Mesendoderm (in vitro differentiated cells): ENCODE measurements at places on chromosomes 16 and 17.

GRCh38 chr17:73678999-73679398 lies 34.8 kb upstream of the SDK2 start:
- H3K36me3 ChIP-seq = no peaks in the 10 kb centered on the region
- no peak overlapping the region for H3K27ac ChIP-seq
- no peaks in the 10 kb centered on the region for H3K27me3 ChIP-seq

DNA sequence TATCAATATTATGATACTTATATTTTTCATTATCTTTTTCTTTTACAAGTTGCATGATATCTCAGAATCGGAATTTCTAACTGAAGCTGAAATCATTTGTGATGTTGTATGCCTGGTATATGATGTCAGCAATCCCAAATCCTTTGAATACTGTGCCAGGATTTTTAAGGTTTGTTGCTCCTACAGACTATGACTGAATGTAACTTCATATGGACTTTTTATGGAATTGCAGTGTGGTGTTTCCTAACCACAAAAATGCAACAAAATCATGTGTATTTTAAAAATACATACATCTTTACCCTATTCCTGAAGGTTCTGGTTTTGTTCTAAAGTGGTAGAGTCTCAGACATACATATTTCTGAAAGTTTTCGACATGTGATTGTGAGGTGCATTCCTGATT lies 58.8 kb upstream of the RHBDL3 start:
- no peaks in the 10 kb centered on the region for H3K27me3 ChIP-seq
- DNase-seq = no peak
- H3K36me3 ChIP-seq = no peaks in the 10 kb centered on the region

- no peak overlapping the region for H3K4me3 ChIP-seq
- H3K36me3 ChIP-seq = no peaks in the 10 kb centered on the region
- peak; percentile 10 for DNase-seq
These were observed 251.2 kb upstream of the ELAC2 start for GRCh38 chr17:13268791-13269595.

GRCh38 chr16:49856672-49857330 lies 889 bp upstream of the ZNF423 start:
- H3K4me3 ChIP-seq = peak overlapping the region; percentile 65
- no peaks in the 10 kb centered on the region for H3K27me3 ChIP-seq
- H3K4me1 ChIP-seq = peaks cover 17% of the 10 kb centered on the region

GRCh38 chr16:4787627-4788482 lies at the start of gene SEPTIN12:
Gene SEPTIN12 (minus strand): TSS chr16:4788345. CDS start chr16:4787645, 700 bp downstream.
- H3K4me1 ChIP-seq = no peaks in the 10 kb centered on the region
- H3K27me3 ChIP-seq = no peaks in the 10 kb centered on the region
- H3K36me3 ChIP-seq = no peaks in the 10 kb centered on the region
- no peak within 1 kb of the TSS for H3K4me3 ChIP-seq

- H3K27ac ChIP-seq = no peak overlapping the region
- no peaks in the 10 kb centered on the region for H3K4me1 ChIP-seq
- peaks cover 4% of the 10 kb centered on the region for H3K36me3 ChIP-seq
- no peaks in the 10 kb centered on the region for H3K27me3 ChIP-seq
- no peak for DNase-seq
These were observed 27.9 kb downstream of the SMG6 start for GRCh38 chr17:2275722-2276121.

GRCh38 chr17:14448818-14449217 lies 147.9 kb downstream of the HS3ST3B1 start:
- no peaks in the 10 kb centered on the region for H3K36me3 ChIP-seq
- no peak overlapping the region for H3K4me3 ChIP-seq
- H3K27ac ChIP-seq = no peak overlapping the region
- no peaks in the 10 kb centered on the region for H3K27me3 ChIP-seq
- no peak for DNase-seq

DNA sequence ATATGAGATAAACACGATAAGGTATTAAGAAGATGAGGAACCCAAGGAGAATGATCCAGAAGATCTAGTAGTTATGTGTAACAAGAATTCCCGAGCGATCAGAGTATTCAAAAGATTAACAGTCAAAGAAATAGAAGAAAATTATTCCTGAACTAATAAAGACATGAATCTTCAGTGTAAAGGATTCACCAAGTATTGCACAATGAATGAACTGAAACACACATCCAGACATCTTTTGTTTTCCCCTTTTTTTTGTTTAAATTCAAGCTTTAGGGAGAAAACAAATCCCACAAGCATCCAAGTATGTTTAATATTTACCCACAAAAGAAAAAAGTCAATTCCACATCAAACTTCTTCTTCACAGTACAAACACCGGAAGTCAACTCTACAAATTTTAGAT lies 23.7 kb upstream of the MYOCD start:
- no peaks in the 10 kb centered on the region for H3K27me3 ChIP-seq
- no peak overlapping the region for H3K4me3 ChIP-seq
- DNase-seq = no peak
- H3K36me3 ChIP-seq = no peaks in the 10 kb centered on the region
- no peak overlapping the region for H3K27ac ChIP-seq
- H3K4me1 ChIP-seq = peaks cover 4% of the 10 kb centered on the region

DNA sequence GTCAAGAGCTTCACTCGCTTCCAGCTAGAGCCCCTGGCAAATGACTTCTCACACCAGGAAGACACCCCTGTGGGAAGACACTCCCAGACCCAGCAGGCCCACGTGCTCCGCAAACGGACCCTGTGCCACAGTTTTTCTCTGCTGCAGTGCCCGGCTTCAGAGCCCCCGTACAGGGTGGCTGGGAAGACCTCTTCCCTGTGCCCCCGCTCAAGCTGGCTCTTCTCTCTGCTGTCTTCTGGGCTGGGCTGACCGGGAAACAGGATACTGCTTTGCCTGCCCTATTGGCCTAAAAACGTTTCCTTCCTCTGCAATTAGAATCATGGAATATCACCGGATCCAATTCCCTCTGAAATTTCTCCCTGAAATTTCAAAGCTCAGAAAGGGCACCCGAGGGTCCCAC lies 63.7 kb upstream of the CRHR1 start:
- H3K27me3 ChIP-seq = no peaks in the 10 kb centered on the region
- no peaks in the 10 kb centered on the region for H3K4me1 ChIP-seq
- H3K4me3 ChIP-seq = no peak overlapping the region
- no peaks in the 10 kb centered on the region for H3K36me3 ChIP-seq

DNA sequence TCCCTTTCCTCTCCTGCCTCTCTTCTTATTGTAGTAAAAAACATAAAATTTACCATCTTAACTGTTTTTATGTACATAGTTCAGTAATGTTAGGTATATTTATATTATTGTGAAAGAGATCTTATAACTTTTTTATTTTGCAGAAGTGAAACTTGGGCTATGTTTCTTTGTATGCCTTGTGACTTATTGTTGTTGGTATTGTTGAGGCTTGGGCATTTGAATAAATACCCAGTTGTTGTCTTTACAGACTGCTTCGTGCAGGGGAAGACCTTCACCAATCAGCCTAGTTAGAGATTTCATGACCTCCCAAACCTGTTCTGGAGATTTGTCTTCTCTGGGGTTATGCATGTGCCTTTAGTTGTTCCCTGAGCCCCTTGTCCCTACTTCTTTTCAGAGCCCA lies 31.9 kb downstream of the REXO5 start:
- no peak overlapping the region for H3K4me3 ChIP-seq
- H3K27ac ChIP-seq = no peak overlapping the region
- H3K4me1 ChIP-seq = no peaks in the 10 kb centered on the region
- DNase-seq = no peak

DNA sequence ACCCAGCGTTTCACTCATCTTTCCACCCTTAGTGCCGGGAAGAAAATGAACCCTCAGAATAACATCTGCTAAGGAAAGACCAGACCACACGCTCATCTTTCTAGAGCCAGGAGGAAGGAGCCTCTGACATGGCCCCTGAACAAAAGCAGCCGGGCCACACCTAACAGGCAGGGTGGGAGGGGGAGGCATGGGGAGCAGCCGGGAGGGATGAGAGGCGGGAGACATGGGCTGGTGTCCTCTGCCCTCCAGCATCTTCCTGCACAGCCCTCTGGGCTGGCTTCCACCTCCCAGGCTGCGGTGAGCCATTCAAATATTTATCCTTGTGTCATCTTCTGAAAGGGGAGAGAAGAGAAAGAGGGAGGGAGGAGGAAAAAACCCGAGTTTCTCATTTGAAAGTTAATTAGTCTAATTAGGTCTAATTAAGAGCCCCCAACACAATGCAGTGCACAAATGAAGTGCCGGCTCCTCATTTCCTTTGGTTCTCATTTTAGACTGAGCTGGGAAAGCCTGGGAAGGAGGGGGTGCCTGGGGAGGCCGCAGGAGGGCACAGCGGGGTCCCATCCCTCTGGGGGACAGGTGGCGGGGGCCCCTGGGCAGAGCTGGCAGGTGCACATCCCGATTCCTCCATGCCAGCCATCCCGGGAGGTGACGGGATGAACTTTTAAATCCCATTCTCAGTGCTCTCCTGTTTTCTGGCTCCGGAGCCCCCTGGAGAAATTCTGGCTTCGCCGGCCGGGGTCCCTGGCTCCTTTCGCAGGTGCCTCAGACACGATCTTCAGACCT lies 90.5 kb downstream of the ENGASE start:
- no peaks in the 10 kb centered on the region for H3K27me3 ChIP-seq
- no peaks in the 10 kb centered on the region for H3K36me3 ChIP-seq
- H3K4me3 ChIP-seq = no peak overlapping the region
- no peak overlapping the region for H3K27ac ChIP-seq
- no peaks in the 10 kb centered on the region for H3K4me1 ChIP-seq

- no peak overlapping the region for H3K4me3 ChIP-seq
- no peak overlapping the region for H3K27ac ChIP-seq
- peaks cover 5% of the 10 kb centered on the region for H3K4me1 ChIP-seq
These were observed 603.7 kb downstream of the MAF start for GRCh38 chr16:78996790-78997189.

DNA sequence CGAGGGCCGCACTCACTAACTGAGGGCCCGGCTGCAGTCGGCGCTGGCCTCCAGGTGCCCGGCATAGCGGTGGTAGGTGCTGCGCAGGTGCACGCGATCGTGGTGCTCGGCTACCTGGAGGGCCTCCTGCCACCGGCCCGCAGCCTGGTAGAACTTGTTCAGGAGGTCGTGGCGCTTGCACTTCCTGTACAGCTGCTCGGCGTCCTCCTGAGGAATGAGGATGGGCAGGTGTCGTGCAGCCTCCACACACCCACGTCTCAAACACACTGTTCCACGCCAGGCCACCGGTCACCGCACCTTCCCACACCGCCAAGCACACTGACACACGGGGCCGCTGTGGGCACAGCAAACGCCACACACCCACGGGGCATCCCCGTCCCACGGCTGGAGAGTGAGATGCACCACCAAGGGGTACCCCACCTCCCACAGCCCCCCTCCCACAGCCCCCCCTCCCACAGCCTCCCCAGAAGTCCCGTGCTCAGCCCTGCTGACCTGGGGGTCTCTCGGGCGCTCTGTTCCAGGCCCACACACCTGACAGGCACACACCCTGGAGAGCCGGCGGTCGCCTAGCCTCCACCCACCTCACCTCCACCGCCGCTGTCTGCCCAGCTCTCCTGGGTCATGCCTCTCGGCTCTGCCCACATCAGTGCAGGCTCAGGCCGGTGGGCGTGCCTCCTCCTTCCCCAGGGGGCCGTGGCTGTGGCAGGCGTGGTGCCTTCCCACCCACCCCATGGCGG lies 7.4 kb upstream of the TMEM204 start:
- no peak overlapping the region for H3K27ac ChIP-seq
- H3K36me3 ChIP-seq = no peaks in the 10 kb centered on the region
- H3K27me3 ChIP-seq = no peaks in the 10 kb centered on the region
- H3K4me3 ChIP-seq = no peak overlapping the region
- H3K4me1 ChIP-seq = no peaks in the 10 kb centered on the region

GRCh38 chr17:44970136-44970741 lies 2.1 kb upstream of the C1QL1 start:
- H3K4me1 ChIP-seq = peaks cover 11% of the 10 kb centered on the region
- DNase-seq = peak; percentile 49
- H3K27ac ChIP-seq = no peak overlapping the region
- H3K36me3 ChIP-seq = no peaks in the 10 kb centered on the region
- peaks cover 27% of the 10 kb centered on the region for H3K27me3 ChIP-seq

- DNase-seq = no peak
- H3K27me3 ChIP-seq = peaks cover 4% of the 10 kb centered on the region
- H3K27ac ChIP-seq = no peak overlapping the region
These were observed 2.9 kb upstream of the PMP22 start for GRCh38 chr17:15267996-15268395.

GRCh38 chr17:3026856-3027751 lies 36.3 kb downstream of the OR1D5 start:
- H3K4me3 ChIP-seq = no peak overlapping the region
- H3K4me1 ChIP-seq = no peaks in the 10 kb centered on the region
- no peak for DNase-seq
- H3K36me3 ChIP-seq = peaks cover 3% of the 10 kb centered on the region
